ENCODE measurements at places on chromosomes 13 and 19.

DNA sequence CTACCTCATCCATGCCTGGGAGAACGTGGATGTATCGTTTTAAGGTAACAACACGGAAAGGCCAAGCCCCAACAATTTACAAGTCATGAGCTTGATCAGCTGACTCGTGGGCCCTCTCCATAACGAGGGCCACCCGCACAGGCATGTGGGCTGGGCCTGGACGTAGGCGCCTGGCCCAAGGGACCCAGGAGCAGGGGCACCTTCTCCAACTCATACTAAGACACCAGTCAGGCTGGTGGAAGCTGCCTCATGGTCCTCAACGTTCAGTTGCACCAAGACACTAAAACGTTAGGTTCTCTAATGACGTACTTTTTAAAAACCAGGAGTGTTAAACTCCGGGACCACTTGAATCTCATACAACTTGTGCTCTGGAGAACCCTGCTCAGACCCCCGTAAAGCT lies 21.8 kb upstream of the EIF3G start:
- DNase-seq: no peak

- DNase-seq: no peak
These were observed 274.0 kb upstream of the SOX1 start for GRCh38 chr13:111792956-111793355.

- DNase-seq: no peak
These were observed 24.8 kb upstream of the IGFL4 start for GRCh38 chr19:46065486-46066071.

GRCh38 chr13:37788346-37788745 lies 81.2 kb downstream of the TRPC4 start:
- DNase-seq: no peak

- DNase-seq: no peak
These were observed 62.7 kb downstream of the MICU2 start for GRCh38 chr13:21541271-21541670.

- no peak for DNase-seq
These were observed 19.5 kb downstream of the NUFIP1 start for GRCh38 chr13:44969551-44970484.

DNA sequence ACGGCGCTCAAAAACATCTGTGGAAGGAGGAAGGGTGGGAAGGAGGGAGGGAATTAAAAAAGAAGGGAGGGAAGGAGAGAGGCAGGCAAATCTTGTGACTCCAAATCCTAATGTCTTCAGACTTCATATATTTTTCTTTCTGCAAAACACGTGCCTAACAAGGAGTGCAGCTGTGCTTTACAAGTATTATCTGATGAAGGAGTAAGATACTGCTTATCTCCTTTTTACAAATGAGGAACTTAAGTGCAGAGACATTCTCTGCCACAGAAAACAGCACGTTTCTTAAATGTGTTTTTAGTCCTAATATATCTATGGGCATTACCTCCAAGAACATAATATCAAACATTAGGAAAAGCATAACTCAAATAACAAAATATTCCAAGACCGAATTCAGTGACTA lies 6.5 kb downstream of the FLT3 start:
- no peak for DNase-seq

- DNase-seq: no peak
These were observed 24.6 kb upstream of the ZNF846 start for GRCh38 chr19:9793071-9793591.

DNA sequence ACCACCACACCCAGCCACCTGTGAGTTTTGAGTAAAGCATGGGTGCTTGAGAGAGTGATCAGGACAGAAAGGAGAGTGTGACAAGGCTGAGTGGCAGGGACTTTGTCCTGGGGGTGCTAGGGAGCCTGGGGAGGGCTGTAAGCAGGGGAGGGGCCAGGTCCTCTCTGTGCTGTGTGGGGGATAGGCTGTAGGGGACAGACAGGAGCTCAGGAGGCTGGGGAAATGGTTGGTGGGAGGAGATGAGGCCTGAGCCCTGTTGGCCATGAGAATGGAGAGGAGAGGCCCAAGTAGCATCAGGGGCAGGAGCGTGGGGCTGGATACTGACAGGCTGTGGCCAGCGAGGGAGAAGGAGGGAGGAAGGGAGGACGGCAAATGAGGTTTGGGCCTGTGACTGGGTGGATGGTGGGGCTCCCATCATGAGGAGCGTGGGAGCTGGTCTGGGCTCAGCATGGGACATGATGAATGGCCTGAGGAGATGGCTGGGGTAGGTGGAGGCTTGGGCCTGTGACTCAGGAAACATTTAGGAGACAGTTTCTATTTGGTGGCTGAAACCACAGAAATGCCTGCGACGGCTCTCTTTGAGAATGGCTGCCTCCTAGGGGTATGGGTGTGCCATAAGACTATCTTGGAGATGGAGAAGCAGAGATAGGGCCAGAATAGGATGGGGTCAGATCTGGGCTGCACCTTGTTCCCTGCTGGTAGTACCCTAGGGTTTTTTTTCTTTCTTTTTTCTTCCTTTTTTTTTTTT lies 25.0 kb downstream of the GRIN2D start:
- DNase-seq: no peak

- DNase-seq: no peak
These were observed 1.2 kb upstream of the P2RY11 start for GRCh38 chr19:10110076-10110971.

- no peak for DNase-seq
These were observed 9.6 kb downstream of the ZNF426 start for GRCh38 chr19:9528757-9529336.

DNA sequence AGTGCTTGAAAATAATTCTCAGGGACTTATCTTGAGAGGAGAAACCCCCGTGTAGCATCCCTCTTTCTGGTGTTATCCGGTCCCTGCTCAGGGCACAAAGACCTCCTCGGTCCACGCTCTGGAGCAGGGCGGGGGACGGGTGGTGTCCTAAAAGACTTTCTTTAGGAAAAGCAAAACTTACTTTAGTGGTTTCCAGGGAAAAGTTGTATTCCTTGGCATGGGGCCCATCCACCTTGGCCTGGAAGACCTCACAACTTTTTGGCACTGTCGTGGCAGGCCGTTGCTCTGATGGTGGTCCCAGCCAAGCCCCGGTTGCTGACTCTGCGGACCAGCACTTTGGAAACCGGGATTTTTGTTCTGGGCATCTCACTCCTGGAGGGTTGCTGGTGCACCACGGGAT lies 2.7 kb downstream of the AMER2 start:
- DNase-seq: no peak

GRCh38 chr13:111302045-111302726 lies 18.3 kb upstream of the TEX29 start:
- DNase-seq: no peak

DNA sequence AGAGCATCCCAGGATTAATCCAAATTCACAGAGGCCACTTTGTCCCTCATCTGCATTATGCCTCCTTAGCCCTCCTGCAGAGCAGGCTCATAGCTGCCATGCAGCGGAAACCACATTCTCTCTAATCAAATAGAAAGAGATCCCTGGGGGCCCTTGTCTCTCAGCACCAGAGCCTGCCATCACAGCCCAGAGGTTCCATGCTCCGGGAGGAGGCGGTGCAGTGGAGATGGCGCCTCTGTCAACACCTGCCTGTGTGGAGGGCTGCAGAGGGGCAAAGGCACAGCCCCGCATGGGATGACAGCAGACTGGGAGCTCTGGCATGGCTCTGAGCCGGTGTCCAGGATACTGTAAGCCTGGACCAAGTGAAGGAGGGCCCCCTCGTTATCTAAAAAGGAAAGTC lies 111.3 kb downstream of the SLC7A1 start:
- DNase-seq: no peak

DNA sequence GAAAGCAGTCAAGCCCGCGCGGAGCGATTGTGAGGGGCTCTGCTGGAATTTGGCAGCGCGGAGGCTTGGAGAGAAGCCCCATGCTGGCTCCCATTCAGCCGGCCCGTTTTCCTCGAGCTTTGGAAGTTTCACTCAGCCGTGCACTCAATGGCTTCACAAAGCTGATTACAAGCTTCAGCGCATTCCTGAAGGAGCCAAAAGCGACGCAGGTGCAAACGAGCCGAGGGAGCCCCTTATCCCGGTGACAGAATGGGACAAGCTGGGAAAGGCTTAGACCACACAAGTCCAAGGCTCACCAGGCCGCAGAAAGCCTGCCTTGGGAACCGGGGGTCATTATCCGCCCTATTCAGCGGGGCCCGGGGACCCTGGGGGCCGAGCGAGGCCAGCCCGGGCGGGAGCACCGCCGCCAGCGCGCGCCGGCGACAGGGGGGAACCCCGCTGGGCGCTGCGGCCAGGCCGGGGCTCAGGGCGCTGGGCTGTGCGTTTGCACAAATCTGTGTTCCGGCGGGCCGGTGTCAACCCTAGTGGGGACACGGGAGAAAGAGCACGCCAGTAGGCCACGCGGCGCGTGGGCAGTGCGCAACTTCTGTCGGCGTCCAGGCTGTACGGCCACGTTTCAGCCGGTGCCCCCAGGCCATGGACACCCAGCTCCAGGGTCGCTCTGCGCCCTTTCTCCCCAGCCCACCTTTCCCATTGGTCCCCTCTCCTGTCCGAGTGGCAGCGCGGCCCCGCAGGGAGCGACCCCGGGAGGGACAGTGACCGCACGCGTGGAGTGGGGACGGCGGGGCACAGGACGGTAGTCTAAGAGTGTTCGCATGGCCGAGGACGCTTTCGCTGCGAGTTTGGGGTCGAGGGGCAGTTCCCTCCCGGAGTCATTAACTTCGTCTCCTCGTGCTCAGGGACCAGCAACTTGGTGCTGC lies 37.3 kb downstream of the SOX1 start:
- peak; percentile 11 for DNase-seq

DNA sequence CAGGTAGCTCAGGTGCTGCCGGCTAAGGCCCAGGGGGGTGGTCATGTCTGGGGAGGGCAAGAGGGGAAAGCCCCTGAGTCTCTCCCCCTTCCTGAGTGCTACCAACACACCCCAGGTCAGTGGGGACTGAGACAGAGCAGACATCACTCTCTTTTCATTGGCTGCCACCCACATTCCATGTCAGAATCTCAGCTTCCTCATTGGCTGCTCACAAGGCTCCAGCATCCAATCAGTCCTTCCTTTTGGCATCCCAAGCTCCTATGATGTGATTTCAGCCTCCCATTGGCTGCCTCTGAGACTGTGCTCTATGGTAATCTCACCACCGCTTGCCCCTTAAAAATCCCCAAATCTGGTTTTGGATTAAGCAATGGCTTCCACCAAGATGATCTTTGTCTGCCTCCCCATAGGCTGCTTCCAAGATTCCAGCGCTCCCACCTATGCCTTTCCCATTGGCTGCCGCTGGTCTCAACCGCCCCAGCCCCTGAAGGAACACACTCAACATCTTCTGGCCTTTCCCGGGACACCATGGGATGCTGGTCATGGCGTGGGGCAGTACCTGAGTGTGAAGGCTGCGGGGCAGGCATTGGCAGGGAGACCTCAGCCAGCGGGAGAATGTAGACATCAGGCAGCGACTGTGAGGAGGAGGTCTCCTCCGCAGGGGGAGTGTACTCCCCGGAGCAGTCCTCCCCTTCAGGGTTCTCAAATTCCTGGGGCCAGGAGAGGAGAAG lies 2.0 kb downstream of the LMTK3 start:
- peak; percentile 59 for DNase-seq

DNA sequence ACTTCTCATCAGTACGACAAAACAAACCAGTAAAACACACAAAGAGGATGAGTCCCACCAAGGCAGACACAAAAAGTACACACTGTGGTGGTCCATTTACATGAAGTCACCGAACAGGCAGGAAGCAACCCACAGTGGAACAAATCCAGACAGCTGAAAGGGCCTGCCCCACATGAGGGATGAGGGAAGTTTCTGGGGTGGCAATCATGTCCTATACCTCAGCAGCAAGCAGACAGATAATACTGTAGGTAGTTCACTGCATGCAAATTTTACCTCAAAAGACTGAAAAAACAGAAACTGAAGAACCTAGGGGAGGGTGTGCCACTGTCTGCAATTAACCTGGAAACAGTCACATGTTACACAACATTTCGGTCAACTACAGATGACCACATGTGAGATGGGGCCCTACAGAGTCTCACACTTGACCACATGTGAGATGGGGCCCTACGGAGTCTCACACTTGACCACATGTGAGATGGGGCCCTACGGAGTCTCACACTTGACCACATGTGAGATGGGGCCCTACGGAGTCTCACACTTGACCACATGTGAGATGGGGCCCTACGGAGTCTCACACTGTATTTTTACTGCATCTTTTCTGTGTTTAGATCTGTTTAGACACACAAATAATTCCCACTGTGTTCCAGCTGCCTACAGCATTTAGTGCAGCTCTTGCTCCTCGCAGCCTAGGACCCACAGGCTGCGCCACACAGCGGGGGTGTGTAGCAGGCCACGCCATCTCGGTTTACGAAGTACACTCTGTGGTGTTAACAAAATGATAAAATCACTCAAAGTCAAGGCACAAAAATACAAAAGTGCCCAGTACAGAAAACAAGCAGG lies 22.2 kb downstream of the PCID2 start:
- no peak for DNase-seq

DNA sequence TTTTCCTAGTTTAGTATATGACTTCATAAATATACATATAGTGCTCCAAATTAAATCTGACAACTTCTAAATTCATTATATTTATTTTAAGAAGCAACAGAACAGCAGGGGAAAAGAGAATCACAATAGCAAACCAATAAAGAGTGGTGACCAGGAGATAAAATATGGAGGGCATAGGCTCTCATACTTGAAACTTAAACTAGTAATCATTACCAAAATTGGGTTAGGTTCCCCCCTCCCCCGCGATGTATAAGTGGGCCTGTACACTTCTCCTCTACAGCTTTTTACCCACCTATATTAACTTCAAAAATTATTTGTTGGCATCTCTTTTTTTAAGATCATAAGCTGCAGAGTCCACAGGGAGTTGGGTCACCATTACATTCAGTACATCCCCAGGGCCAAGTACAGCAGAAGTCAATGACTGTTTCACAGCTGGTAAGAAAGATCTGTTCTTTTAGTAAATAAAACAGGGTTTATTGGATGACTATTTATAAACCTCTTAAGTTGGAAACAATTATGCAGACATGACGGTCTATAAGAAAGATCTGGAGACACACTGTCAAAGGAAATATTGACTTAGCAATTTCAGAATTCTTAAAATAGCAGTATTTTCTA lies 29.4 kb downstream of the KLF12 start:
- no peak for DNase-seq

DNA sequence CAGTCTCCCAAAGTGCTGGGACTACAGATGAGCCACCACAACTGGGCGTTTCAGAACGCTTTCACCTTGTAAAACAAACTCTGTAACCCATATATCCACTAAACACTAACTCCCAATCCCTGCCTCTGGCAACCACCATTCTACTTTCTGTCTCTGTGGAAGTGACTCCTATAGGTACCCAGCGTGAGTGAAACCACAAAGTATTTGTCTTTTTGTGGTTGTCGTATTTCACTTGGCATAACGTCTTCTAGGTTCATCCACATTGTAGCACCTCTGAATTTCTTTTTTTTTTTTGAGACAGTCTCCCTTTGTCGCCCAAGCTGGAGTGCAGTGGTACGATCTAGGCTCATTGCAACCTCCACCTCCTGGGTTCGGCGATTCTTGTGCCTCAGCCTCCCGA lies 44.8 kb downstream of the BRD4 start:
- DNase-seq: no peak

- DNase-seq: no peak
These were observed 5.7 kb upstream of the CEACAM18 start for GRCh38 chr19:51472607-51473006.

GRCh38 chr13:111249637-111250360 lies 70.6 kb upstream of the TEX29 start:
- no peak for DNase-seq
